ENCODE measurements at places on chromosomes 3 and 15.
A peak's percentile ranks its signal among the peaks of the same experiment; 100 is the strongest.

GRCh38 chr3:195013411-195014361 is 257.3 kb downstream of the XXYLT1 start:
- DNase-seq, result no peak

DNA sequence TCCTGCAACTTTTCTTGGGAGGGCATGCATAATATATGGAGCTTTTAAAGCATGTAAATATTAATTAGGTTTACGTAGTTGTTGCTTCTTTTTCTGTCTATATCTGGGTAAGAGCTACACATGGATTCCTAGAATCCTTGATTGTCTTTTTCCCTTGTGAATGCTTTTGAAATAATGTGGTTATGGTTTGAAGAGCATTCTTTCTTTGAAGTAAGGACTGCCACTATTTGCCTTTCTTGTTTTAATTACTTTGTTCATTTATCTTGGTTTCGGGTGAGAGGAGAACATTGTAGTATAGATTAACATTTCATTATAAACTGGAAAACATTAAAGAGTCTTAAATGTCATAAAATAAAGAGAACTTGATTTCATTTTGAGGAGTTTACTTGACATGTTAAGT is 674.0 kb downstream of the ZBBX start:
- DNase-seq, result no peak

DNA sequence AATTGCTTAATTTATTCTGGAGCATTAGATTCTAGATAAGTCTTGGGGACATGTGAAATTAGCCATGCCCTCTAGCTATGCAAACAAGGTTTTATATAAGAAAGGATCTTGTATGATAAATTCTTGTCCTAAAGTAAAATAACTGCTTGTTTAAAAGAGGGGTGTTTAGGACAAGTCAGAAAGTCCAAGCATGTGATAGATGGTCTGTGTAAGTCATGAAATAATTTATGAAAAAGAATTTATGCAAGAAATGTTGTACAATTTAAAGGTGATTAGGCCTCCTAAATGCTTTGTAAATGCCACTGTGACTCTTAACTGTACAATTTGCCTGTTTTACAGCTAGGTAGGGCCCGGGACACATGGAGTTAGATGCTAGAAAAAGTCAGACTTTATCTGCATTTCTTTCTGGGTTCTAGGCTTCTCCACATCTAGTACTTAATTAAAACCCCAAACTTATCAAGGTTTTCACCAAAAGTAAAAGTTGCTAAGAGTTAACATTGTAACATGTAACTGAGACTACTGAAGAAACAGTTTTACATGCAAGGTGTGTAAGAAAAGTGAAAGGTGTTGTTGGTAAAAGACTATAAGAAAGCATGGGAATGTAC is 13.2 kb downstream of the LINS1 start:
- DNase-seq, result peak; percentile 47

GRCh38 chr3:73255609-73256029 is 194.2 kb downstream of the EBLN2 start:
- DNase-seq, result no peak

DNA sequence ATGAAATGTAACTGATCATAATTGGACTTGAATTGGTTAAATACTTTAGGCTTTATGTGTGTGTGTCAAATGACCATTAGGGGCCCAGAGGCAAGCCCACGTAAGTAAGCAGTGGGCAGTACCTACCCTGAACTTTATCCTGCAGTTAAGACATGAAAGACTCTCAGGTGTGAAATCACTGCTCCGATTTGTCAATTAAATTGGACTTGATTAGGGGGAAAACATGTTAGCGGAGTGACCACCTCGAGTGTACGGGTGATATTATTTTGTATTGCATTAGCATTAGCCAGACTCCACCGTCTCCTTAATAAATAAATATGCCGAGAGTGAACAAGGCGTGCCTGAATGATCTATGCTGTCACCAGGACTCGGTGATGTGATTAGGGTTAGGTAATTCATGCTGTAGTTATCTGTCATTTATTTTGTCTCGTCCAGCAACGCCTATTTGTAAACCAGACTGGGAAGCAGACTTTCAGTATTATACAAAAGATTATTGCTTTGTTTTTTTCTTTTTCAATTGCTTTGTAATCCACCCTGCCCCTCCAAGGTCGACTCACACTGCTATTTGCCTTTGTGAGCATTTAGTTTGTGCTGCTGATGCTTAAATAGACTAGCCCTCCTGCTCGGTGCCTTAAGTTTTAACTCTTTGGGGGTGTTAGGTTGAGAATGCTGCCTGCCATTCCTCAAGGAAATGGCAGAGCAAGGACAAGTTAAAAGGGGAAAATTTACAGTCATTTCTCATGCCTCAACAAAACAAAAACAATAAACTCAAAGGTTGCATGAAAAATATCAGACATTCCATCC is 1.8 kb downstream of the RBMS3 start:
- DNase-seq, result peak; percentile 67

DNA sequence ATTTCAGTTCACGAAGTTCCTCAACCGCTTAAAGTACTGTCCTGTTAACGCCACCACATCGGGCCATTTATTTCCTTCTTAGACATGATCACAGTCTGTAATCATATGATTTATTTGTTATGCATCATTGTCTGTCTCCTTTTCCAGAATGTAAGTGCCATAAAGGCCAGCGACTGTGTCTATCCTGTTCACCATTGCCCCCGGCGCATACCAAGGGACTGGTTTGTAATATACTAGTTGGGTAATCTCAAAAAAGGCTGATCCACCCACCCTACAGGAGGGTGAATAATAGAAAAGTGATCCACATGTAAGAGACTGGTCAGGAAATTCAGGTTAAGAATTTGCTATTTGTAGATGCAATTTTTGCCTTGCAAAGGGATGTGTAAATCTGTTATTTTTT is 41.9 kb downstream of the SLC6A20 start:
- no peak for DNase-seq

GRCh38 chr15:40906991-40907802 is 12.9 kb downstream of the VPS18 start:
- DNase-seq, result peak; percentile 63

DNA sequence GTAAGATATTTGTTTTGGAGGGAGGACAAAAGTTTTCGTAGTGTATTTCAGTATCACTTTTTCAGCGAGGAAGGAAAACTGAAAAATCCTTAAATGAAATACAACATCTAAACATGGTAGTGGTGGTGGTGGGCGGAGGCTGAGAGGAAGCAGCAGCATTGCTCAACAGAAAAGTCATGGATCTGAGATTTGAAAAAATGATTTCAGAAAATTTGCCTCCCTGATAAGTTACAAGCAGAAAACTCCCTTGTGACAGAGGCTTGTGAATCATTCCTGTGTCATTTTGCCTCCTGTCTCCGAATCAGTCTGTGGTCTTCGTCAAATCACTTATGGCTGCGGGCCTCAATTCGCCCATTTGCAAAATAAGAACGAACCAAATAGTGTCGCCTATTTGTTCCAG is 965 bp upstream of the CRBN start:
- no peak for DNase-seq

- no peak for DNase-seq
Observed at GRCh38 chr15:90367576-90367975, 15.5 kb downstream of the ZNF774 start.

DNA sequence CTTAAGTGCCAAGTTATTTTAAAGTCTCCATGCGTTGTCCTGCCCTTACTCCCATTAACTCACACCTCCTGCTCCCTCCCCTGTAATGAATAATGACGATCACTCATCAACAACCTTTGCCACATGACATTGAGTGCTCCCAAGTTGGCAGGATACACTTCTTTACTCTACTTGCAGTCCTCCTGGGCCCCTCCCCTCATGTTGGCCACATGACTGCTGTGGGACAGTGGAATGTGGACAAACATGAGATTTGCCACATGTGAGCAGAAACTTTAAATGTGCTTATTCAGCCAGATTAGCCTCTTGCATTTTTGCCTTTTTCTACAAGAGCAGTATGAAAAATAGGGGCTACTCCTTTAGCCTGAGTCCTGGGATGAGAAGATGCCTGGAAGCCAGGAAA is 167.9 kb downstream of the DCLK3 start:
- DNase-seq, result no peak

- DNase-seq, result peak; percentile 39
Observed at GRCh38 chr15:77349666-77350065, 70.2 kb downstream of the PEAK1 start.

DNA sequence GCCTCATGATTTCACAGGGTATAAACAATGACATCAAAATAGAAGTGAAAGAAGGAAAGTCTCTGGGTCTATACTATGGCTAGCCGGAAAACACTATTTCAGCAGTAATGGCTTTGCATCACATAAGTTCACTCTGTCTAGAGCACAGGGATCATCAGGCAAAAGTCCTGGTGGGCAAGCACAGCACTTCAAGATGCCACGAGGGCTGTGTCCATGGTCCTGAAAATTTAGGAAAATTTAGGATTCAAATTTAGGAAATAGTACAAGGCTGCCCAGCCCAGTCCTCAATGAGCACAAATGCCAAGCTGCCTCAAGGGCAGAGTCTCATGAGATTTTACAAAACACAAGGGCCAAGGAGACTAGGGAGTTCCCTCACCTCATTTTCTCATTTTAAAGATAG is 54.1 kb downstream of the RORA start:
- peak; percentile 24 for DNase-seq

DNA sequence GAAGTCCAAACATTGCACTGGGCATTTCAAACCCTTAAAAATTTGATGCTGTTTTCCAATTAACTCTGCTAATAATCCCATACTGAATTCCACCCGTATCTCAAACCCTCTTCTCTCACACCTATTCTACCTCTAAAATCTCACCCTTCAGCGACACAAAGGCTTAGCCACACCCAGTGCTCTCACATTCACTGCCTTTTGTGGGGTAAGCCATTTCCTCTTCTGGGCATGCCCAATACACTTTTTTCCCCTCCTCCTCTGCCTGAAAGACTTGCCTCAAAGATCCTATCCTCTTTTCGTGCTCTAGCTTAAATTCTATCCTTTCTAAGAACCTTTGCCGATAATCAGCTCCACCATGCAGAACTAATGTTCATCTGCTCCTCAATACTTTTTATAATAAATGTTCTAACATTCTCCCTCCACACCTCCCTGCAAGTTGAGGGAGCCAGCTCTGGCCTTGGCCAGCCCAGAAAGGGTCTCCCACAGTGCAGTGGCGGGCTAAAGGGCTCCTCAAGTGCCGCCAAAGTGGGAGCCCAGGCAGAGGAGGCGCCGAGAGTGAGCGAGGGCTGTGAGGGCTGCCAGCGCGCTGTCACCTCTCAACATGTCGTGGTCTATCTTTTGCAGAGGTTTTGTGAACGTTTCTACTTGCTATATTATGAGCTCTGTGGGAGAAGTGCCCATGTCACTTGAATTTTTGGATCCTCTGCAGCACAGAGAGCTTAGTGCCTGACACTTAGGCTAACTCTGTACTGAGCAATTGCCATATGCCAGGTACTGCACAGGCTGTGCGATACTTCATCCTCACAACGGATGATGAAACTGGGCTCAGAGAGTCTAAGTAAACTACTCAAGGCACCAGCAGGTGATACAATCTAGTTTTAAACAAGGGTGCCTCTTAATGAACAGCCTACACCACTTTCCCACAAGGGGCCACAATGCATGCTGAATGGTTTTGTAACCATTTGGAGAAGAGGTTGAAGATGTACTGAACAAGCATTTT is 53.6 kb upstream of the BCL6 start:
- no peak for DNase-seq

GRCh38 chr15:55799291-55800212 is 56.6 kb upstream of the PRTG start:
- peak; percentile 89 for DNase-seq

DNA sequence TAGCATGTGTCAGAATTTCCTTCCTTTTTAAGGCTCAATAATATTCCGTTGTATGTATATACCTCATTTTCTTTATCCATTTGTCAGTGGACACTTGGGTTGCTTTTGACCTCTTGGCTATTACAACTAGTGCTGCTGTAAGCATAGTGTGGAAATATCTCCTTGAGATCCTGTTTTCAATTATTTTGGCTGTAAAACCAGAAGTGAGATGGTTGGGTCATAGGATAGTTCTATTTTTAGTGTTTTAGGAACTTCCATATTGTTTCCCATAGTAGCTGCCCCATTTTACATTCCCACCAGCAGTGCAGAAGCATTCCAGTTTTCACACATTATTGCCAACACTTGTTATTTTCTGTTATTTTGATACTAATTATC is 70.4 kb upstream of the C15orf39 start:
- no peak for DNase-seq

GRCh38 chr15:41925086-41925608 is 31.3 kb upstream of the SPTBN5 start:
- DNase-seq, result no peak

GRCh38 chr15:40871749-40872617 is 2.1 kb downstream of the RHOV start:
- no peak for DNase-seq

- peak; percentile 27 for DNase-seq
Observed at GRCh38 chr15:78052001-78052401, 25.5 kb downstream of the TBC1D2B start.

GRCh38 chr15:58981808-58982475 is 5.5 kb upstream of the RNF111 start:
- DNase-seq, result no peak

- peak; percentile 34 for DNase-seq
Observed at GRCh38 chr3:147398813-147399534, 7.4 kb downstream of the ZIC4 start.

DNA sequence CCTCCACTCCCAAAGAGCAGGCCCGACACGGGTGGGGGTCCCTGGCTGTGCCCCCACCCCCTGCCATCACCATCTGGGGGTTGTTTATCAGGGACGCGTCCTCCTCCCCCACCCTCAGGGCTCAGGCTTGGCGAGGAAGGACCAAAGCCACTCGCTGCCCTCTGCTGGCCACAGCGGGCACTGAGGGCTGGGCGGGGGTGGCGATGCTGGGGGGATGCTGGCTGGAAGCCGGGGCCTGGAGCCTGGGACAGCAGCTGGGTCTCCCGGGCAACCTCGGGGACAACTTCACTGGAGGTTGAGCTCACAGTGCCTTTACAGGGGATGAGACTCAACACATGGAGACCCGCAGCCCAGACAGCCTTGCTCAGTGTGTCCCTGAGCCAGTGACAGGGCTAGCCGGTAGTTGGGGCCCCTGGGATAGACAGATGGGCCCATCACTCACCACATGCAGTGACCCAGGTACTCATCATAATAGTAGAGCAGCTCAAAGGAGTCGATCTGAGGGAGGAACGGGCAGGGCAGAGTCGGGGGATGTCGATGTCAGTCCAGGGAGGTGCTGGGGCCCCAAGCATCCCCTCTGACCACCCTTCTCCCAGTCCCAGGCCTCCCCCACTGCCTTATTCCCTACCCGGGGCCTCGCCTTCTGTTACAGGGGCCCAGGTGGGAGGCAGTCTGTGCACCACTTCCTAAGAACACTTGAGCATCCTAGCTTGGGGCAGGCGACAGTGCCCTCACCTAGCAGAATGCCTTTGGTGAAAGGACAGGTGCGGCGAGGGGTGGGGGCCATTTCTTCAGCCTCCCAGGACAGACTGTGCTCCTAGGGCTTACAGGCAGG is 5.9 kb upstream of the CALML4 start:
- peak; percentile 88 for DNase-seq

- no peak for DNase-seq
Observed at GRCh38 chr15:47756872-47757271, 39.6 kb downstream of the SEMA6D start.

- DNase-seq, result no peak
Observed at GRCh38 chr3:116302087-116302747, 143.1 kb downstream of the LSAMP start.

DNA sequence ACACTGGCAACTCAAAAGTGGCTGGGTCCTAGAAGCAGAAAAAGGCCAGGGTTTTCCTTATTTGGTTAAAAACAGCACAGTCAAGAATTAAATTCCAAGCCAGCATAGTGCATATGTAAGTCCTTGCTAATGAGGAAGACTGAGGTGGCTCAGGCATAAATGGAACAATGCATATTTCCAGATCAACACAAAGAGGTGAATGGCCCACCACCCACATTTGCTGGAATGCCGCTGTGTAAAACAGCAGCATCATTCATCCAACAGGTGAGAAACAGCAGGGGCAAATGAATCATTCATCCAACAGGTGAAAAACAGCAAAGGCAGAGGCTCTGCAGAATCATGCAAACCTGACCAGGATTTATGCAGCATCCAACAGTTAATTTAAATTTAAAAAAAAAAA is 32.9 kb downstream of the GPR176 start:
- no peak for DNase-seq

Measured in eye (tissue), 1 donor.